ENCODE measurements at places on chromosomes 6 and 20.

- no peak for DNase-seq
Observed at GRCh38 chr6:131129689-131130553, 5.3 kb upstream of the AKAP7 start.

- no peak for DNase-seq
Observed at GRCh38 chr6:70371454-70372105, 41.7 kb upstream of the FAM135A start.

DNA sequence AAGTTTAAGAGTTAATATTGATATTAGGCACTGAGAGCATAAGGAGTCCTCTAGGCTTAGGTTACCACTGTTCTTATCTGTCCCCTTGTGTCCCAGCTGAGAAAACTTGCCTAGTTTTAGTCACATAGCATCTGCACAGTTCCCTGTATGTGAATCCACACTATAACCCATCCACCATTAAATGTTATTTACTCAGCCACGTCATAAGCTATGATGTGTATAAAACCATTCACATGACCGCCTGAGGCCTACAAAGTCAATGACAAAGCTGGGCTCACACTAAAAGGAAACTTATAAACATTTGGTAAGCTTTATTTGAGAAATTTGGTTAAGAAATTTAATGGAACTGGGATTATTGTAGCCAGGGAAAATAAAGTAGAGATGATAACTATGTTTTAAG is 59.2 kb upstream of the TFAP2D start:
- DNase-seq, result no peak

GRCh38 chr6:95489185-95489863 is 88.0 kb upstream of the MANEA start:
- no peak for DNase-seq

GRCh38 chr6:133774356-133774755 is 114.6 kb upstream of the TCF21 start:
- DNase-seq, result no peak

DNA sequence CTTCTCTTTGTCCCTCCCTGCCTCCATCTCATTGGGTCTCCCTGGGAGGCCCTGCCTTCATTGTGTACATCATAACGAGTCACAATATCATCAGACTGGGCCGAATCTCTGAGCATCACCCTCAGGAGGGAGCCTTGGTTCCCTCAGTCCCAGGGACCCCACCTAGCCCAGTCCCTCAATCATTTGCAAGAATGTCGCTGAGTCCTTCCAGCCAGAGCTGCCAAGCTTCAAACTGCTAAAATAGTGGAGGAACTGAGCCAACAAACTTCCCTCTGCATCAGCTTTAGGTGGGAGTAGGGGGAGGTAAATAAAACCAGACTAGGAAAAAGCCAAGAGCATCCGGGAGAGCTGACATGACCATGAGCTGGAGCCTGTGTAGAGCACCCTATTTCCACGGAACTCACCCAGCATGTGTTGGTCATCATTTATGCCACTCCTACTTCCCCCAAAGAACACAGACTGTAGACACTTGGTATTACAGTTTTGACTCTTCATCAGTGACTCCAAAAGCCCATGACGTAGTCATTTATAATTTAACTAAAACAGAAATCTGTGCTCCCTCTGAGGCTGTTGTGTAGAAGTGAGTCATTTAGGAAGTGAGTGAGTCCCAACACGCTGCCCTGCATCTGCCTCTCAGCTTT is 28.8 kb upstream of the IL17A start:
- no peak for DNase-seq

- no peak for DNase-seq
Observed at GRCh38 chr6:127886603-127887002, 14.3 kb downstream of the THEMIS start.

DNA sequence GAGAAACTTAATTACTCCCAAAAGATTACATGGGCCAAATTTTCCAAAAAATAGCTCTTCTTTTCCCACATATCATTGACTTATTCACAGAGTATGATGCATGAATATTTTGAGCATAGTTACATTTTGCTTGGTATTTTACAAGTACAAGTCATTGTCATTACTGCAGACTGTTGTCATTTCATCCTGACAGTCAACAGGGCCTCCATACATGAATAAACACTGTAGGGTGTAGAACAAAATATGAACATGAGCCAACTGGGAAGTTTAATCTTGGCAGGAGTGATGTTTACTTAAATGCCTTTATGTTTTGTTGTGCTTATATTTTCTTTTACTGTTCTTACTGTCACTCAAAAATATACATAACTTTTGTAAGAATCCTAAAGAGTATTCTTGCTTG is 340.7 kb downstream of the ADGRB3 start:
- DNase-seq, result no peak

DNA sequence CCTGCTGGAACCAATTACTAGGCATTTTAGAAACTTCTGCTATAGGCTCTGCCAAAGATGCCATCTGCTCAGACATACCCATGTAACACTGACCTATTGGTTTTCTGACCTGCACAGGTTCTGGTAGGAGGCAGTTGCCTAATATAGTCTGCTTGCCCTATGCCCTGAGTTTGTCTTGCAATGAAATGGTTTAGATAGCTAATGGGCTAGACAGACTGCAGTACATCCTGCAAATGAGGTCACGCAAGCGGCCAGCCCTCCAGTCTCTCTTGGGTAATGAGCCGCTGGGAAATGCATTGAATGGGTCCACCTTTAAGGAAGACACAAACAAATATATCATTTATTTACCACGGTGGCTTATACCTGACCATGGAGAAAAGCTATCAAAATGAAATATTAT is 90.6 kb upstream of the B3GAT2 start:
- DNase-seq, result no peak

DNA sequence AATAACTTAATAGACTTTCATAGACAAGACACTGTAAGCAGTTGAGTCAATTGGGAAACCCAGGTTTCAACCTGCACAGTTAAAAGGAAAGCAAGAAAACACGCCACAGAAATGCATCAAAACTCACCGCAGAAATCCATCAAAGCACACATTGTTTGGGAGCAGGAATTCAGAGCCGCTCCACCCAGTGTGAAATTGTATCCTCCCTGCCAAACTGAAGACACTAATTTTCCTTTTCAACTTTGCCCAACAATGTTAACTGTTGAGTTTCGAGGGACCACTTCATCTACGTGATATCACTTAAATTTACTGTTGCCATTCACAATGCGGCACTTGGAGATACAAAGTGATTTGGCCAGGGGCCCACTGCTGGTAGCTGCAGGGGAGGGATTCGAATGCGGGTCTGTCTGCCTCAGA is 92.7 kb downstream of the DACT2 start:
- no peak for DNase-seq

GRCh38 chr20:52340036-52340634 is 148.6 kb upstream of the ZFP64 start:
- no peak for DNase-seq

DNA sequence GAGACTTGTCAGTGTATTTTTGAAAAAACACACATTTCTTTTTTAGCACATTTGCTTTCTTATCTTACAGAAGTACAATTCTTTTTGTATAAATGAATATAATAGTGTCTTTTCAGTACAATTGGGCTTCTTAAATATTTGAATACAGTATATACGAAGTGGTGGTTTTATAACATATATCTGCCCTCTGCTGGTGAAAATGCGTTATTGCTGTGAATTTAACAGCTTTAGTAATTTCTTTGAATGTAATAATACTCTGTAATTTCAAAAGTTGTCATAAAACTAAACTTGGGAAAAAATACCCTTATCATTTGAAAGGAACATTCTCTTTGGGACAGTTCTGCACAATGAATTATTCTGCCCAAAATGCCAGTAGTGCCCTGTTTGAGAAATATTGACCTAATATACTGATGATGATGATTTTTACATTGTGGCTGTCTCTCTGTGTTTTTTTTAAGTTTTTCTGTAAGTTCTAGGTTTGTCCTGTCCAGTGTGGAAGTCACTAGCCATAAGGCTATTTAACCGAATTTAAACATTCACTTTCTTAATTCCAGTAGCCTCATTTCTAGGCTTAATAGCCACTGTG is 19.0 kb downstream of the SMAP1 start:
- no peak for DNase-seq

DNA sequence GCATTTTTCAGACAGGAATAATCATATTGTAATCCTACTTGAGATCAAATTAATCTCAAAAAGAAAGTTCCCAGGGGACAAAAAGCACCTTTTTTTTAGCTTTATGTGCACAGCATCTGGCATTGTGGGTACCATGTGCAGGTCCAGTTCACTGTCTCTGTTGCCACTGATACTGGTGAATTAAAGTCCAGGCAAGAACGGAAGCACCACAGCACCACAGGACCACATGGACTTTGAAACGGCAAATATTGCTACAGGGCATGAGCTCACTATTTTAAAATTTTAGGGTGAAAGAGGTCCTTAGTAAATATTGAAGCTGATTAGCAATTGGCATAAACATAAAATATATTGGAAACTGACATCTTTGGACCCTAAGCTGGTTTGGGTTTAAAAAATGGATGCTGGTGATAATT is 709.0 kb downstream of the EPM2A start:
- no peak for DNase-seq
